ENCODE measurements at places on chromosomes 5 and 9.
A peak's percentile ranks its signal among the peaks of the same experiment; 100 is the strongest.

- peak; percentile 75 for DNase-seq
These were observed 1.1 kb upstream of the FAF2 start for GRCh38 chr5:176446884-176447590.

DNA sequence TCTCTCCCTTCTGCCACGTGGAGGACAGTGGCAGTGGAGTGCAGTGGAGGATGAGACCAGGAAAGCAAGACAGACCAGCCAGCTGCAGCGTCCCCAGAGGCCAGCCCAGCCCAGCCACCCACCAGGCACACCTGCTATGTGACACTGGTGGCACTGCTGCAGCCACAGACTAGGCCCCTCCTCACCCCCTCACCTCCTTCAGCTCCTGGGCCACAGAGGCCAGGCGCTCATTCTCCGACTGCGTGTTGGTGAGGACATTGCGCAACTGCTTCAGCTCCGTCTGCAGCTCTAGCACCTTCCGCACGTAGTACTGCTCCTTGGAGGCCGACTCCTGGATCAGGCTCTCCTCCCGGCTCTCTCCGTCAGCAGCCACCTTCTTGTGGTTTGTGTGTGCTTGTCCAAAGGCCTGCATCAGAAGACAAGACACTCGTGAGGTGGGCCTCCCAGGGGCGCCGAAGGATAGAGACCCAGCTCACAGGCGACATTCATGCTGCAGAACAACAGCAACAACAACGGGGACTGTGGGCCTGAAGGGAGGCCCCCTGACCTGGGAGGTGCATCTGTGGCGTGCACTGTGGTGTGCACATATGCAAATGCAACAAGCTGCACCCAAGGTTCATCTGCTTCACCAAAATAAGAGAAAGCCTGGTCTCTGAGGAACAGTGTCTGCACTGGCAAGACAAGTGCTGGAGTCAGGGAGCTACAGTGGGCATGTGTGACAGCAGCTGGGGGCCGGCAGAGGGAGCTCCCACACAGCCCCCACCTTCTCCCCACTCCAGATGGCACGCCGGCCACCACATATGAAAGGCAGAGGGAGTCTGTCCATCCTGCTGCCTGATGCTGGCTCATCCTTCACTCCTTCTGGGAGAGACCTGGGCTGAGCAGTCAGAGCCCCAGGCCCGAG, 35.5 kb downstream of the BICD2 start:
- DNase-seq: peak; percentile 28

DNA sequence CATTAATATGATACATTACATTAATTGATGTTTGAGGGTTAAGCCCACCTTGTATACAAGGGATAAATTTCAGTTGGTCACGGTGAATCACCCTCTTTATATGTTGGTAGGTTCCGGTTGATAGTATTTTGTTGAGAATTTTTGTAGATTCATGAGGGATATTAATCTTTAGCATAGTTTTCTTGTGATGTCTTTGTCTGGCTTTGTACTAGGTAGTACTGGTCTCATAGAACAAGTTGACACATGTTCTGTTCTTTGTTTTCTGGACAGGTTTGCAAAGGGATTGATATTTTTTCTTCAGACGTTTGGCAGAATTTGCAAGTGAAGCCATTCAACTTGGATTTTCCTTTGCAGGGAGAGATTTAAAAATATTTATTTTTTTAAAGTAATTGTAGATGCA, 49.1 kb upstream of the CLK4 start:
- no peak for DNase-seq

- DNase-seq: no peak
These were observed 27.2 kb upstream of the CER1 start for GRCh38 chr9:14749741-14750211.

DNA sequence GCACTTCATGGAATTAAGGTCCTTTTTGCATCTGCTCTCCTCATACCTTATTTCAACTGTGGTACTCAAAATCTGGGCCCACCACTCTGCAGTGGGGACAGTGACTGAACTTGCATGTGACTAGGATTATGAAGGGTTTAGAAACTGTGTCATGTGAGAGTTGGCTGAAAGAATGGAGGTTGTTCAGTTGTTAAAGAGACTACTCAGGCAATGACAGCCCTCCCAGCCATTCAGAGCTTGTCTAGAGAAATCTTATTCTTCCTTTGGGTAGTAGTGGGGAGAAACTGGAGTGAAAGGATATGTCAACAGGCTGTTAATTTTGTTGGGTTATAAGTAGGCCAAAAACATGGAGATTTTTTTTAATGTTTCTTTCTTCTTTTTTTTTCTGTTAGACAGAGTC, 10.3 kb downstream of the AOPEP start:
- no peak for DNase-seq

GRCh38 chr9:114511978-114512874, 7.0 kb upstream of the WHRN start:
- no peak for DNase-seq

GRCh38 chr5:109619606-109620005, 70.1 kb upstream of the MAN2A1 start:
- no peak for DNase-seq

GRCh38 chr9:117742131-117742530, 37.9 kb downstream of the TLR4 start:
- DNase-seq: no peak
